ENCODE measurements at places on chromosomes 6 and 20.

GRCh38 chr6:111472933-111473435 lies 10.0 kb downstream of the REV3L start:
- no peak for DNase-seq

- DNase-seq: no peak
Observed at GRCh38 chr6:31453259-31453658, 44.7 kb upstream of the MICB start.

DNA sequence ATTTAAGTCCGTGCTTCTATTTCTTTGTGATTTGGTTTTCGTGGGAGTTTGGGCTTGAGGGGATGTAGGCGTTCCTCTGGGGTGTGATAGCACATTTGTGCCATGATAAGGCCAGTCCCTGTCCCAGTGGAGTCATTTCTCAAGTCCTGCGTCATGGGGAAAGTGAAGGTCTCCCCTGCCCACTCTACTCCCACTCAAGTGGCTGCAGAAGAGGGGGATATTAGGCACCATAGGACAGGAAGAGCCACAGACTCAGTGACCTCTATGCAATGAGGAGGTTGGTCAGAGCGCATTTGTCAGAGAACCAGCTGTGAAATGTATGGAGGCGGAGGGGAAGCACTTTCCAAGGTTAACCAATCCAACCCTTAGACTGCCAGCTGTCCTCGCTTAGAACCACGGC lies 51.9 kb upstream of the EDN1 start:
- DNase-seq: no peak

DNA sequence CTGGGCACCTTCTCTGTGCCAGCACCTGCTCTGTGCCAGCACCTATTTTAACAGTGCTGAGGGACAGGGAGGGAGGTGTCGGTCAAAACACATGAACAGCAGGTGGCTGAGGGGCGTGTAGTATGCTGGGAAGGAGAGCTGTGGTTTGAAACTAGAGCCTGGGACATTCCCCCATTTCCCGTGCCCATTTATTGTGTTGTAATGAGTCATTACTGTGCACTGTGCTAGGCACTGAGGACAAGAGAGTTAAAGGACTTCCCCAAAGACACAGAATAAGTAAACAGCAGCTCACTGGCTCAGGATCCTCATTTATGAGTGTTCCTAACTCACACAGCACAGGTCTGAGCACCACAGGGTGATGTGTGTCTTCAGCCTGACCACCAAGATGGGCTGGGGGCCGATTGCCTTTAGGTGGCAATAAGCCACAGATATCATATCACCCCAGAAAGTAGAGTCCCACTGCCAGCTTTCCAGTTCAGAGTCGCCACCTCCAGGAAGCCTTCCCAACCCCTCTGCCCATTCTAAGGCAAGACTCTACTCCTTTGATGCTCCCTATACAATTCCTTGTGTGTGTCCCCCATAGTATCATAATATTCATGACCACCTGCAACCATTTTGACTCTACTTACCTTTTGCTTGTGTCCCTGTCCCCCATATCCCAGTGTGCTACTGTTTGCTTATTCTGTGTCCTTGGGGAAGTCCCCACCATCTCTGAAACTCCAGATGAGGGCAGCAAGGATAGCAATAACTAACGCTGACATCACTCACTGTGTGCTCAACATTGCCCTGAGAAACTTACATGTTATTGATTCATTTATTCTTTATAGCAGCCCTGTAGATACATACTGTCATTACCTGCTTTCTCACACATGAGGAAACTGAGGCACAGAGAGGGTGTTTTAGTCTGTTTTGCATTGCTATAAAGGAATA lies 87.3 kb downstream of the TOX2 start:
- DNase-seq: no peak

DNA sequence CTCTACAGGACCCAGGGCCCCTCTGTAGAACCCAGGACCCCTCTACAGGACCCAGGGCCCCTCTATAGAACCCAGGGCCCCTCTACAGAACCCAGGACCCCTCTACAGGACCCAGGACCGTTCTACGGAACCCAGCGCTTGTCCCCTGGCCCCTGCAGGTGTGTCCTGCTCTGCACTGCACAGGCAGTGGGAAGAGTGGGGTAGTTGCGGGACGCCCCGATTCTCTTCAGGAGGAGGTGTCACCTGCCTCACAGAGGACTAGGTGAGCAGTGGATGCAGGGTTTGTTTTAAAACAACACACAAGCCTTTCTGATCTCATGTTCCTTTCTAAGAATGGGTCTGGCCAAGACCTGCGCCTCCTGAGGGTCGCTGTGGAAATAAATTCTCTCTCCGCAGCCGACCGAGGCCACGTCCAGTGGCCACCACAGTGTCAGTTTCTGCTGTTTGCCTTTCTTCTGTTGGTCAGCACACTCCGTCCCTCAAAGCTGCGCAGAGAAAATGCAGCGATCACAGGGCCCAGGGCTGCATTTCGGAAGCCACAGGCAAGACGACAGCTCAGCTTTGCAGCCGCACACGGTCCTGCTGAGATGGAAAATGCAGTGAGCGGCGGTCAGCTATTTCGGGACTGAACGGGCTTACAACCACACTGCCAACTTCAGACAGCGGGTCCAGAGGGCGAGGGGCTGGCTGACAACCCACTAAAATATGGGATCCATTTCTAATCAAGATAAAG lies 135.2 kb downstream of the DLL1 start:
- no peak for DNase-seq

GRCh38 chr6:46642928-46643751 lies 9.5 kb downstream of the CYP39A1 start:
- no peak for DNase-seq

GRCh38 chr20:36951979-36952738 lies 651 bp upstream of the SAMHD1 start:
- DNase-seq: no peak

- DNase-seq: no peak
Observed at GRCh38 chr6:149085557-149085938, 232.0 kb upstream of the TAB2 start.

- no peak for DNase-seq
Observed at GRCh38 chr6:135832166-135832565, 19.3 kb upstream of the PDE7B start.

DNA sequence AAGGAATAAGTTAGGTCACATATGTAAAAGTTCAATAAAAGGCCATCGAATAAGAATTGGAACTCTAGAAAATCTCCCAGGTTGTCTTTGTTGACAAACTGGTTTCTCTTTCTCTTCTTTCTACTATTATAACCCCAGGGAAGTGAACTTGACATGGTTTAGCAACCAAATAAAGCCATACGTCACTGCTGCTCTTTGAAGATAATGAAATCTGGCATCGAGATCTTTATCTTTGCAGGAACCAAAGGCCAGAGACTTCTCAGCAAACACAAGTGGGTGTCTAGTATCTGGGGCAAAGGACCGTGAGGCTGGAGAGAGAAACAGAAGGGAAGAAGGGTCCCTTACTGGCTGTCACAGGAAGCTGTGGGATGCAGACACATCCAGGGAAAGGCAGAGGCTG lies 286.7 kb upstream of the CDYL start:
- no peak for DNase-seq

DNA sequence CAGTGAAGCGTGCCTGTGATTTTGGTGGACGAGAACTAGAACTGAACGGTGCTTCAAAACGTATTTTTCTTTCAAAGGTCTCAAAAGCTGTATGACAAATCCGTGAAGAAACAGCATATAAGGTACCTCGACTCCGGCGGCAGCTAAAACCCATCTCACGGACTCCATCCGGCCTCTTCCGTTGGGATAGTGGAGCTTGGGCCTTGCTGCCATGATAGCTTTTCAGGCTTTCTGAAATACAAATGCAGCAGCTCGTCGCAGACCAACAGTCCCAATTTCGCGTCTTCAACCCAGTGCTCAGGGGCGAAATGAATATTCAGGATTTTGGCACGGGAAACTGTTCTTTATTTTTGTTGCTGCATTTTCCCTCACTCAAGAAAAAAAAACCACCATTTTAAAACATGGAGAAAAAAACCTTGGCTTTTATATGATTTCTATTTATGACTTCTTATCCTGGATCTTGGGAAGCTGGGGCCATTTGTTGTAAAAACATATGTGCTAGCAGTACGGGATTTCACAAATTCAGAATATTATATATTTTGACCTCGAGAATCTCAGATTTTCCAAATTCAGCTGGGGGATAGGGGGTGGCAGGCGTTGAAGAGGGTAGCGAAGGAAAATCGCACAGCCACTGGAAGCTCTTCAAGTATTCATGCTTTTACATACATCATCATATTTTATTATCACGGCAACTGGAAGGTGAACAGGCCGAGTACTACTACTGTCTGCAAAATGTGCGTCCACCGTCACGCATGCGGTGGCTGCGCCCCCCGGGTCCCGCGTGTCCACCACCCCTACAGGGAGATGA lies 849 bp downstream of the GSTA4 start:
- DNase-seq: no peak

- no peak for DNase-seq
Observed at GRCh38 chr6:49499126-49499525, 597 bp upstream of the GLYATL3 start.

GRCh38 chr6:89411145-89412070 lies 665 bp downstream of the RRAGD start:
- DNase-seq: no peak

GRCh38 chr6:32176476-32177182 lies 745 bp upstream of the AGPAT1 start:
- DNase-seq: no peak

All from effector CD4-positive, alpha-beta T cell (primary cell).